ENCODE measurements at places on chromosomes 2 and 18. TPM values are rescaled to one million over a fixed set of nuclear protein-coding genes. Genes with fewer than 3 reads are reported as not detected.

ITGB6 gene
- total RNA-seq = not detected

GTF2A1L gene
- 1.3 TPM for total RNA-seq

C2orf78 gene
- not detected for total RNA-seq

ACTG2 gene
- 0.32 TPM for total RNA-seq

SP110 gene
- 2.6 TPM for total RNA-seq

BOLL gene
- not detected for total RNA-seq

DNMT3A gene
- total RNA-seq = 28.6 TPM

GPR45 gene
- not detected for total RNA-seq

CRYBA2 gene
- not detected for total RNA-seq

SNORC gene
- total RNA-seq = under 0.01 TPM

LYG2 gene
- total RNA-seq = not detected

METAP1D gene
- total RNA-seq = 3.9 TPM

MPV17 gene
- total RNA-seq = 37.7 TPM

TEKT4 gene
- not detected for total RNA-seq

TMEM178A gene
- total RNA-seq = not detected

RMND5A gene
- 36.7 TPM for total RNA-seq

Measured in epithelial cell of umbilical artery (primary cell).